Activated naive CD4-positive, alpha-beta T cell treated with anti-CD3 and anti-CD28 coated beads, Interleukin-2, amount 50 U/mL, for 16 hours (primary cell): ENCODE measurements at places on chromosomes 4 and X.

DNA sequence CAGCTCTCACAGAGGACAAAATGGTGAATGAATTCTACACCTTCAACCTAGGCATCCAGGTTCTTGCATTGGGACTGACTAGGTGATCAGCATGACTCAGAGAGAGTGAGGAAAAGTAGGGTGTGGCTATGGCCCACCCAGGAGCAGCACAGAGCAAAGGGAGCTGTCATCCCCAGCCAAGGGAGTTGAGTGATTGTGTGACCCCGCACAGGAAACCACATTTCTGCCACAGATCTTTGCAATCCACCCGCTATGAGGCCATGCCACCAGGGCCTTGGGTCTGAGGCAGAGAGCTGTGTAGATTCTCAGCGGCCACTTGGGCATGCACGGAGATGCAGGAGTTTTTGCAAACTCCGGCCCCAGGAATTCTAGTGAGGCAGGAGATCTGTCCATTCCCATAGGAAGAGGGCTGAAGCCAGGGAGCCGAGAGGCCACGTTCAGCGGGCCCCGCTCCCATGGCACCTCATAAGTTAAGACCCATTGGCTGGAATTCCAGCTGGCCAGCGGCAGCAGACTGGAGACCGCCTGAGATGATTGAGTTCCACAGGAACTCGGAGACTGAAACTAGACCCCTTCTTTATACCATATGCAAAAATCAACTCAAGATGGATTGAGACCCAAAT is 75.9 kb downstream of the NAA11 start:
- no peak for DNase-seq

GRCh38 chrX:133923113-133923512 is 62.3 kb downstream of the GPC3 start:
- DNase-seq, result no peak

- no peak for DNase-seq
These were observed 11.5 kb downstream of the PRPS2 start for GRCh38 chrX:12802741-12803140.

DNA sequence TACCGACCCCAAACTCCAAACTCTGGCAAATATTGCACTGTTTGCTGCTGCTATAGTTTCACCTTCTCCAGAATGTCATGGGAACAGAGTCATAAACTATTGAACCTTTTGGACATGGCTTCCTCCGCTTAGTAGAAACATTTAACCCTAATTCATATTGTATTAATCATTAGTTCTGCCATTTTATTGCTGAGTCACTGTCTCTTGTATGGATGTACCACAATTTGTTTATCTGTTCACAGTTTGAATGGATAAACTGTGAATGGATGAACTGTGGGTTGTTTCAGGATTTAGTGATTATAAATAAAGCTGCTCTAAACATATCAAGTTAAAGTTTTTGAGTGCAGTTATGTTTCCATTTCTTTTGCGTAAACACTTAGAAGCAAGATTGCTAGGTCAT is 10.1 kb downstream of the ANXA10 start:
- DNase-seq, result no peak
